GM13977 (cell line): ENCODE measurements at places on chromosomes 13 and 19.
A peak's percentile ranks its signal among the peaks of the same experiment; 100 is the strongest.

- DNase-seq: no peak
Measured at GRCh38 chr19:27657271-27658051, 1555.5 kb downstream of the UQCRFS1 start.

GRCh38 chr13:33372251-33372919 is 86.8 kb upstream of the STARD13 start:
- no peak for DNase-seq

GRCh38 chr19:30881930-30882329 is 467.3 kb downstream of the TSHZ3 start:
- no peak for DNase-seq

DNA sequence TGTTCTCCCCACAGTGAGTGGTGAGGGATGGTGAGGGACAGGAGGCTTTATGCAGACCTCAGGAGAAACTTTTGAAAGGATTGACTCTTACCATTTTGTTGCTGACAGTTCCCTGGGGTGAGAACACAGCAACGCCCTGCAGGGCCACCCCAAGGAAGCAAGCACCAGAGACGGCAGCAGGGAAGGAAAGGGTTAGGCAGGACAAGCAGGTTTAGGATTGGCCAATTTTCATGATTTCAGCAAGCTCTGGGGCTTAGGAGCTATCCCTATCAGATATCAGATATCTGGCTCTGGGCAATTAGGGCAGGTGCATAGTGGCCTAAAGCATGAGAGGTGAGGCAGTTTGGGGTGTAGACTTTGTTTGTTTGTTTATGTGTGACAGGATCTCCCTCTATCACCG is 87.0 kb upstream of the LSM14A start:
- no peak for DNase-seq

- DNase-seq: no peak
Measured at GRCh38 chr13:66974174-66974573, 256.0 kb downstream of the PCDH9 start.

GRCh38 chr13:50713523-50714248 is 129.8 kb downstream of the DLEU7 start:
- no peak for DNase-seq

GRCh38 chr19:489418-490196 is 6.7 kb upstream of the MADCAM1 start:
- DNase-seq: peak; percentile 66

- DNase-seq: no peak
Measured at GRCh38 chr19:49988433-49988832, 27.5 kb upstream of the SIGLEC11 start.

- no peak for DNase-seq
Measured at GRCh38 chr13:112617754-112618375, 29.9 kb upstream of the TUBGCP3 start.

- no peak for DNase-seq
Measured at GRCh38 chr13:32105653-32106313, 74.2 kb downstream of the FRY start.

GRCh38 chr19:42285988-42286348 is 16.0 kb upstream of the PRR19 start:
- no peak for DNase-seq

GRCh38 chr13:27712421-27712820 is 79.9 kb upstream of the GSX1 start:
- peak; percentile 19 for DNase-seq

DNA sequence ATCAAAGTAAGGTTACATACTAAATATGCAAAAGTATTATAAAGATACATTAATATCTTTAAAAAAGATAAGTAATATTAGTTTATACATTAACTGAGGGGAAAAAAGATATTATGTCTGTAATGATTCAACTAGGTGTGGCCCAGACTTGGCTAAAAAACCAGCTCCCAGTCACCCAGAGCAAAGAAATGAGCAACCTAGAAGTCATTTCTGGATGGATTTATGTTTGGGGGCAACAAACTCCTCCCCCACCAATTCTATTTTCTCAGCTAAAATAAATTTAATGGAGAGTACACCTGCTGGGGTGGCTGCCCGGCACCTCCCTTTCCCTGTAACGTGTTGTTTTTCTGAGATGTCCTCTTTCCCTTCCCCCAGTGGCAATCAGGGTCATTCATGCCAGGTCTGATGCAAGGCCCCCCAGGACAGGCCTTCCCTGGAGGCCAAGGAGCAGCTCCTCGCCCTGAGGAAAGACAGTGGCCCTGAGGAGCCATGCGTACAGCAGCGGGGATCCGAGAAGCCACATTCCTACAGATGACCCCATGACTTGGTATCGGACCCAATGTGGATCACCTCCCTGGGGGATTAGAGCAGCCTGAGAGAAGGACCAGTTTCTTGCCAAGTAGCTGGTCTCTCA is 78.6 kb upstream of the DOCK9 start:
- DNase-seq: no peak

- peak; percentile 79 for DNase-seq
Measured at GRCh38 chr19:47210689-47211316, 20.2 kb downstream of the BBC3 start.

DNA sequence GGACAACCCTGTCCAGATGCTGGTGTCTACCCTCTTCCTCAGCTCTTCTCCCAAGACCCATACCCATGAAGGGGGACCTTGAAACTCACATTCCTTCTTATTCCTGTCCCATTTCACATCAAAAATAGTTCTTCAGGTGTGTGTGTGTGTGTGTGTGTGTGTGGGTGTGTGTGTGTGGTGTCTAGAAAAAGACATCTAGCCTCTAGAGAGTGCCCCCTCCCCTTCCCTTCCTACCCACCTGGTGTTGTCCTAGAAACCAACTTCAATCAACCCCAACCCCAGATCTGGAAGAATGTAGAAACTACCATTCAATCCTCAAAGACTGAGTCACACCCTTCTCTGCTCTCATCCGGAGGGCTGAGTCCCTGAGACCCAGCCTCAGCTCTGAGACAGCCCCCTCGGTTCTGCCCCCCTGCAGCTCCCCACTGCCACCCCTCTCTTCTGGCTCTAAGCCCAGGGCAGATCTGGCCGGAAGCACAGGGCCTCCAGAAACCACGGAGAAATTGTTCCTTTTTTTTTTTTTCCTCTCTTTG is 3.5 kb downstream of the KCNN4 start:
- DNase-seq: peak; percentile 67

DNA sequence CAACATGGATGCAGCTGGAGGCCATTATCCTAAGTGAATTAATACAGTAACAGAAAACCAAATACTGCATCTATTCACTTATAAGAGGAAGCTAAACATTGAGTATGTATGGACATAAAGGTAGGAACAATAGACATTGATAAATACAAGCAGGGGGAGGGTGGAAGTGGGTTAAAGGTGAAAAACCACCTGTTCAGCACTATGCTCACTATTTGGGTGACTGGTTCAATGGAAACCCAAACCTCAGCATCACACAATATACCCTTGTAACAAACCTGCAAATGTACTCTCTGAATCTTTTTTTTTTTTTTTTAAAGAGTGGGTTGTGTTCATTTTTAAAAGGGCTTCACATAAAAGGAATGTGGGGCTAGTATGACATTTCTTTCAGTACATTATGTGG is 26.9 kb upstream of the CPB2 start:
- no peak for DNase-seq

- peak; percentile 83 for DNase-seq
Measured at GRCh38 chr19:14031719-14032480, at the start of gene IL27RA. TSS of gene IL27RA (plus strand) at chr19:14031762. CDS start at chr19:14031873, 111 bp downstream.

- DNase-seq: no peak
Measured at GRCh38 chr13:99619207-99619606, 117.9 kb downstream of the TM9SF2 start.

GRCh38 chr19:18775586-18776287 is 15.4 kb downstream of the COMP start:
- no peak for DNase-seq

DNA sequence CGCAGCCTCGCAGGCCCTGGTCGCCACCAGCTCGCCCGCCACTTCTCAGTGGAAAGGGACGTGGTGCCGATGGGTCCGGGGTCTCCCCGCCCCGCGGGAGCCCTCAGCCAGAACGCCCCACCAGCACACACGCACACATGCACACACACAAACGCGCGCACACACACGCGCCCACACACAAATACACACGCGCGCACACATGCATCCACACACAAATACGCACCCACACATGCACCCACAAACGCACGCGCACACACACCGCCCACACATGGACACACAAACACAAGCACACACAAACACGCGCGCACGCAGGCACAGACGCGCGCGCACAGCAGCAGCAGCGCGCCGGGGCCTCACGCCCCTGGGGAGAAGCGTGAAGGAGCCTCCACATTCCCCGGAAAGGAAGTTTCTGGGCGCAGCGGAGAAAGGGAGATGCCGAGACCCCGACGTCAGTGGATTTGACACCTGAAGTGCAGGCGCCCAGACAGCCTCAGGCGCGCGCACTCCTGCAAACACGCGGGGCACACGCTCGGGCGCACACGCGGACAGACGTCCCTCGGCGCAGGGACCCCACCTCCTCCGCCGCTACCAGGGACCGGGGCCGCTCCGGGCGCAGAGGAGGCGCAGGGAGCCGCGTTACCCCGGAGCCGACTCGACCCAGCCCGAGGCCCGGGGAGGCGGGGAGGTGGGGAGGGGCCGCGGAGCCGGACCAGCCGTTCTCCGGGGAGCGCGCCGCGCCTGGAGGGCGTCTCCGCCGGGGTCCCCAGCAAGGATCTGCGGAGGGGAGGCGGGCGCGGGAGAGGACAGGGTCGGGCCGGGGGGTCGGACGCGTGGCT is 622 bp downstream of the RASA3 start:
- peak; percentile 63 for DNase-seq

DNA sequence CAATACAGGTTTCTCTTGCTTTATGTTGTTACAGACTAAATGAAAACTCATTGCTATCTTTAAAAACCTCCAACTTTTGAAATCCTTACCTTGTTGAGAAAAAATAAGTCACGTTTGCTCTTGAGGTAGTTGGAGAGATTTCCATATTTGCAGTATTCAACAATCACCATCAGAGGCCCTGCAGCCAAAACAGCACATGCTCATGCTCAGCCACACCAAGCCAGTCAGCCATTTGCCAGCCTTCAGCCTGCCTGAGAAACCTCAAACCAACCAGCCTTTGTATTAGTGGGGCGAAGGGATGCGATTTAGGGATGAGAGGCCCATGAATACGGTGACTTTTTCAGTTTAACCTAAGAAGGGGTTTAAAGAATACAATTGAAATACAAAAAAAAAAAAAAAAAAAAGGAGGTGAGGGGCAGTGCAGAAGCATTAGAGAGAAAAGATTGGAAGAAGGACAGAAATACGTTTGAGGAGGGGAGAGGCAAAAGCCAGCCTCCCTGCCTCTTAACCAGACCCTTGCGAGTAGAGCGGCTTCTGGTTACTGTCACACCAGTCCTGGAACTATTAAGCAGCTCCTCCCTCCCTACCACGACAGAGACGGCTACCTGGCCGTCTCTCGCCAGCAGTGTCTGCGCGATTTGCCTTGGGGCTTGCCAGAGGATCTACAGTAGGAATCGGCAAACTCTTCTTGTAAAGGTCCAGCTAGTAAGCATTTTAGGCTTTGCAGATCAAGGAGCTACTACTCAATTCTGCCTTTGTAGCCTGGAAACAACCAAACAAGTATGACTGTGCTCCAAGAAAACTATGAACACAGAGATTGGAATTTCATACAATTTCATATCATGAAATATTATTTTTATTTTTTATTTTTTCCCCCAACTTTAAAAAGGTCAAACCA is 167.3 kb downstream of the FLT1 start:
- no peak for DNase-seq

DNA sequence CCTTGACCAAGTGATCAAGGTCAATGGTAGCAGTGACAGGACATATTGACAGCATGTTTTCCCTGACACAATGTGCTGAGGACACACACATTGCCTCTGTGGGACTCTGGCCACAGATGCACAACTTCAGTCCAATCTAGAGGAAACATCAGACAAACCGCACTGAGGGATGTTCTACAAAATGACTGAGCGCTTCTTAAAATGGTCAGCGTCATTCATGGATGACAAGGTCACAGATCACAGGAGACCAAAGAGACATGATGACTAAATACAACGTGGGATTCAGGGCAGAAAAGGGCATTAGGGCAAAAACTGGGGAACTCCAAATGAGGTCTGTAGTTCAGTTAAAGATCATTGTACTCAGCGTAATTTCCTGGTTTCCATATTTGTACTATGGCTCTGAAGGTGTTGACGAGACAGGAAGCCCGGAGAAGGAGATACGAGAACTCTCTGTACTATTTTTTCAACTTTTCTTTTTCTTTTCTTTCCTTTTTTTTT is 20.6 kb downstream of the PBX4 start:
- DNase-seq: peak; percentile 75

DNA sequence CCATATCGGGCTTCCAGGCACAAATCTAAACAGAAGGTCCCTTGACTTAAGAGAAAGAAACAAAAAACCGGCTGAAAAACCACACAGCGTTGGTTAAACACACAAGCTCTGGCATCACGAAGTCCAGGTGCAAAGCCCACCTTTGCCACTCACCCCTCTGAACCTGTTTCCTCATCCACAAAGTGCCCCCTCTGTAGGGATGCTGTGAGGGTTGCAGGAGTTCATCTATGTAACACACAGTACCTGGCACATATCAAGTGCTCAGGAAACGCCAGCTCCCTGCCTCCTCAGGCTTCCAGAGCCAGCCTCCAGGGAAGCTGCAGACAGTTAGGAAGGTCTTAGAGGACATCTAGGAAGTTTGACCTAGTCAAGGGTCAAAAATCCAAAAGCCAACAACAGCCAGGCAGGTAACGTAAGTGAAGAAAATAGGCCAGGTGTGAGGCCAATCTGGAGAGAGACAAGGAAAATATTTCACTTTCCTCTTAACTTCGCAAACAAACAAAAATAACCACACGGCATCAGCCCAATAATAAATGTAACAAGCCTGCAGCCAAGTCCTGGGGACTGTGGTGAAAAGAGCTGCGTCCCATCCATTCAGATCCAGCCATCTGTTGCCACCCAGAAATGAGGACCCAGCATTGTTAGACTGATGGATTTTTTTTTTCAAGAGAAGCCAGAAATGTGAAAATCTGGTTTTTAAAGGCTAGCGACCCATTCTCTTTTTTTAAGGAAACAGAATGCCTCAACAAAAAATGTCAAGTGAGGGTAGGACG is 10.0 kb downstream of the KDELR1 start:
- DNase-seq: no peak

DNA sequence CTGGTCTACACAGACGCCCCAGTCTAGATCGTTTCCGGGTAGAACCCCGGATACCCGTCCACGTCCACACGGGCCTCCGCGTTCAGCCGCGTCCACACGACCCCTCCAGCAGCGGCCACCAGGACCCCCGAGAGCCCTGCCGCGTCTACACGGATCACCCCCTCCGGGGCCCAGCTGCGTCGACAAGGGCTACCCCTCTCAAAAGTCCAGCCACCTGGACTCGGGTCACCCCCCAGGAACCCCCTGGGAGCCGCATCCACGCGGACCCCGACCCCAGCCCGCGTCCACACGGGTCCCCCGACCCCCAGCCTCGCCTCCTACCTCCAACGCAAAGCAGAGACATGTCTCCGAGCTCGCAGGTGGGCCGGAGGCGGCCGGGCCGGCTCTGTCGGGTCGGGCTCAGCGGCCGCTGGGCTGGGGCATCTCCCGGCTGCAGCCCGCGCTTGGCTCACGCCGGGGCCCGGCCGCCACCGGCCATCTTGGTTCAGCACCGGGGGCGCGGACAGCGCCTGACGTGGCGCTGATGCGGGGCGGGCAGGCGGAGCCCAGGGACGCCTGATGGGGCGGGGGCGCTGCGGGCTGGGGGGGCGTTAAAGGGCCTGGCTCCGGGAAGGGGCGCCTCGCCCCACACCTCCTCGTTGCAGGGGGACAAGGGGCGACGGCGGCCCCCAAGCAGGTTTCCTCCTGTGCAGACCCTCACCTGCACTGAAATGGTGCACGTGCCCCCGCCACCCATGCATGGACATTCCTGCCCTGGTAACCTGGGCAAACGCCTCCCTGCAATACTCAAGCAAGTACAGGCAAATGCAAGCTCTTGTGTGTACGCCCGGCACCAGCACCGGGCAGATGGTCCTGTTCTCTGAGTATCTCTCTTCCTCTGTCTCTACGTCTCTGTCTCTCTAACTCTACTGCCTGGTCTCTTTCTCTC is at the start of gene UNC13A:
TSS of gene UNC13A (minus strand) at position 498 of the 928 bp plus-strand sequence. CDS start at position 343, 155 bp downstream.
- peak; percentile 85 for DNase-seq
